ENCODE measurements at places on chromosomes 2 and 18.

- DNase-seq = peak; percentile 94
These were observed at the start of gene TIA1 for GRCh38 chr2:70248181-70248847. Gene TIA1, minus strand, starts transcription at chr2:70248628. Its CDS starts 198 bp downstream, at chr2:70248430.

- DNase-seq = no peak
These were observed 305.4 kb downstream of the LPIN1 start for GRCh38 chr2:12051831-12052230.

DNA sequence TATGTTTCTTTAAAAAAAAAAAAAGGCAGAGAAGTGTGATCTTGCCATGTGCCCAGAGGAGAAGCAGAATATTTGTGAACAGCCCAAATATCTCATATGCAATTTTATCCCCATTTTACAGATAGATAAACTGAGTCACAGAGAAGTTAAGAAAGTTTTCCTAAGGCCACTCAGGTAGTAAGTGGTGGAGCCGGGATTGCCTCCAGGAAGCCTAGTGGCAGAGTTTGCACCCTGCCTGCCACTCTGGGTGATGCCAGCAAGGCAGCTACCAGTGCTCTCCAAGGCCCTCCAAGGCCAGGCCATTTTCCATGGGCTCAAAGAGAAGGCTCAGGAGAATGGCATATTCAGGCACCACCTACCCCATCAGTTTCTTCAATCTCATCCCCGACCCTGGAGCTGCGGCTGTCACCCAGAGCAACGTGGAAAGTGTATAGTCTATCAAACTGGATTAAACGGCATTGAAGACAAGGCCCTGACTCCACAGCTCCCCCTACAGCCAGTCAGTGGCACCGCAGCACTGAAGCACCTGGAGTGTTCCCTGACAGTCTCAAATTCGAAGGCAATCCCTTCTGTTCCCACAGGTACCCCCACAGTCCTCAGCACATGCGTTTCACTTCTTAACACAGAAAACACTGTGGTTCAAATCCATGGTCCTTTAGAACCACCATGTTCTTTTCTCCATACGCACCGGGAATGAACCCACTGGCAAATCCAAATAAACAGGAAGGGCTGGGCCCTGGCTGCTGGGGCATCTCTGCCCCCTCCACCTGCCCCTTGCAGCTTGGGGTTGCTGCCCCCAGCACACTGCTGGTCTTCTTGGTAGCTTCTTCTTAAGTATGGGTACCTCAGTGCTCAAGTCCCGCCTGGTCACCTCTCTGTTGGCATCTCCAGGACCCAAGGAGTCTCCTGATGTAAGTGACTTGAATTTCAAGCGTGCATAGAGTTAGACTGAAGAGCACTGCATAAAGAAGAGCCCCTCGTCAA lies 175.3 kb downstream of the INHBB start:
- DNase-seq = no peak

- DNase-seq = no peak
These were observed 199.8 kb downstream of the EPHA4 start for GRCh38 chr2:221372159-221372884.

- DNase-seq = peak; percentile 39
These were observed 189.5 kb downstream of the TFCP2L1 start for GRCh38 chr2:121095257-121096080.

DNA sequence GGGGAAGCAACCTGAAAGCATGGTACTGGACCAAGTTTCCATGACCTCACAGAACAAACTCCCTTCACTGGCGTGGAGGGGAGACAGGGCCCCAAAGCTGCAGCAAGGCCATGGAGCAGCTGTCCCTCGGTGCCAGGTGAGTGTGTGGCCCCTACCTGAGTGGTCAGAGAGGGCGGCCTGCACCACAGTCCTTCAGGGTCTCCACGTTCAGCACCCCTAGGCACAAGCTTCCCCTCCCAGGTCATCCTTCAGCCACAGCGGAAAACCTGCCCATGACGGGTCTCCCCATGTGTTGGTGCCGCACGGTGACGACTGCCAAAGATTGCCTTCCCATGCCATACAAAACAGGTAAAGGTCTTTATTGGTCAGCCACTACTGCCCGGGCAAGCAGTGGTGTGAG lies 201.6 kb downstream of the MGAT5 start:
- no peak for DNase-seq

DNA sequence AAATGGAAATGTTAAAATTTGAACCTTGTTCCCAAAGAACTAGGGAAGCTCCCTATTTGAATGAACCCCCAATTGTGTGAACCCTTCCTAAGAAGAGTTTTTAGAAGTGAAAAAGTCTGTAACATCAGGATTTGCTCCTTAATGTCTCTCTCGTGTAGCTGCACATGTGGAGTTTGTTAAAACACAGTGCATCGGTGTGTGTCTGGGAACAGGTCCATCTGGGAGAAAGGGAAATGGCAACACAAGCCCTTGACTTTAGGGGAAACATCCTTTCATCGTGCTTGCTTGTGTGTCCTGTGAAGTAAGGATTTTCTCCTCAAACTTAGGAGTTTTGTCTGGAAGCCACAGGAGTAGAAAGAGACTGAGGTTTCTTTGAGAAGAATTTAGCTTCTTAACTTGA lies 203.9 kb downstream of the PRKCE start:
- no peak for DNase-seq

DNA sequence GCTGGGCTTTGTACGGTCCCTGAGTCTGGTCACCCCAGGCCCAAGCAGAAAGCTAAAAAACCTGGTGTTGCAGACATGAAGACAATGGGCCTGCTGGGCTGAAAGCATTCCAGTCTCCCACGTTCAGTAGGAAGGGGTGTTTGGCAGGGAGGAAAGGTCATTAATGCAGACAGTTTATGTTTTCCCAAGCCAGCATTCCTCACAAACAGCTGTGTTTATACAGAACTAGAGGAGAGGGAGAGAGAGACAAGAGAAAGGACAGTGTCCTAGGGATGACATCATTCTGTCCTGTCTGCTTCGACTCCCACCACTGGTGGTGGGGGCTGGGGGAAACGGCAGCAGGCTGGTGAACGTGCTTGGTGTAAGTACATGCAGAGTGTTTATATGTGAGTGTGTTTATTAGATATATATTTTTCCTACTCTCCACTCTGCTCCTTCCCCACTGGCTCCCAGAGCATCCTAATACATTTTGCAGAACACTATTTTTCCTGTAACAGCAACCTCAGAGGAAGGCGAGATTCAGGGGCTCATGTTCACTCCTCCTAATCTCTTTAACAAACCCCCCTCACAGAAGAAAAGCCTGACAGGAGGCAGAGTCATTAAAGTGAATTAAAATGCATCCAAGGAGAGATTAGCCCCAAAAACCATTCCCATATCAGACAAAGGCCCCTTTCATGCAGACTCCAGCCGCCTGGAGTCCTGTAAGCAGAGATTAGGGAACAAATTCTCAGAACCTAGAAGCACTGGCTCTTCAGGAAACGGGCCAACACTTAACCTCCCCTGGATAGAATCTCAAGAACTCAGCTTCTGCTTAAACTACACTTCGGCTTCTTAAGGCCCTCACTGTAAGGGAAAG lies 380.4 kb downstream of the TNS1 start:
- no peak for DNase-seq

DNA sequence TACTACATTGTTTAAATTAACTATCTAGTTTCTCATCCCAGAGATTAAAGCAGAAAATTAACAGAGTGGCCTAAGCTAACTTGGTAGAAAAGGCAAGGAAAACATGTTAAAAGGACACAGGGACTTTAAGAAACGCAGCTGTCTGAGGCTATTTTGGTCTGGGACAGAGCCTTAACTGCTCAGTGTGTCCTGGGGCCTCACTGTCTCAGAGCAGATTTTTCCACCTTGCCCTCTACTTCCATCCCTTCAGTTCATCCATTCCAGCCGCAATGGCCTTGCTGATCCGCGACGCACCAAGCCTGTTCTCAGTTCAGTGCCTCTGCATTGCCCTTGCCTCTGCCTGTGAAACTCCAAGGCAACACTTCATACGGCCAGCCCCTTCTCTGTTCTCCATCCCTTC lies 114.9 kb upstream of the OSR1 start:
- no peak for DNase-seq

- DNase-seq = no peak
These were observed 89.5 kb downstream of the CERS6 start for GRCh38 chr2:168545439-168546082.

DNA sequence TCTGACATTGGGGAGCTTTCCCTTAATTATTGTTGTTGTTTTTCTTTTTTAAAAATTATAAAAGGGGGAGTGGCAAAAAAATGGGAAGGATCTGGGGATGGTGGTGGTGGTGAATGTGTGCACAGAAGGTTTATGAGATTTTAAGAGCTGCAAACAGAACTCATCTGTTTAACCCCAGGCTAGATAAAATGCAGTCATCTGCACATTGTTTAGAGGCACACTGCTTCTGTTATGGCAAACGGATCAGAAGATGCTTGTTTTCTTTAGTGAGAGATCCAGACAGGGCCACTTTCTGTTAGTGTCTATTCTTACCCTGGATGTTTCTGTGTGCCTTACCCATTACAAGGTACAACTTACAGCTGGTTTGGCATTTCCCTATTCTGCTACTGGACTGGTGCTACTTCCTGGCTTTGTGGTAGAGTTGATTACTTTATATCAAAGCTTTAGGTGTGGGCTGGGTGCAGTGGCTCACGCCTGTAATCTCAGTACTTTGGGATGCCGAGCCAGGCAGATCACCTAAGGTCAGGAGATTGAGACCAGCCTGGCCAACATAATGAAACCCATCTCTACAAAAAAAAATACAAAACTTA lies 68.2 kb upstream of the NRP2 start:
- DNase-seq = no peak

DNA sequence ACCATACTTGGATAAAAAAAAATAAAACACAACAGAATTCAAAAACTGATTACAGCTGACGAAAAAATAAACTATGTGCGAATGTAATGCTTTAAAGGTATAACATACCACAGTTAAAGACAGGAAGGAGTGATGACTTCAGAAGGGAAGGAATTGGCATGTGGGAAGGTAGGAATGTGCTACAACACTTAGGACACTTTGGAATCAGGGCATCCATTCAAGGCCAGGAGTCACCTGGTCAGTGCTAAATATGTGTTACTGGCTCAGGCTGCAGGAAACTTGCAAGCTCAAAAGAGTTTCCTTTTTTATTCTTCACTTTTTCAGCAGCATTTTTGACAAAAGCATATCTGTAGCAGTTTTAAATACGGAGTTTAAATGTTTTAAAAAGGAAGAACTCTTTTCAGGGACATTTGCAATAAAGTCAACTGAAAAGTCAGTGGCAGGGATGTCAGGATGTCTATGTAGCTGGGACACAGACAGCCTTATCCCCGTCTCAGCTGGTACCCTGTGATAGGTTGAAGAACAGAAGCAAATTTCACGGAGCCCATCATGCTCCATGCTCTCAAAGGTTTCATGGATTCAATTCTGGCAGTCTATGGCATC lies 138.0 kb upstream of the KLHL14 start:
- DNase-seq = no peak

GRCh38 chr18:5693699-5694294 lies 150.0 kb upstream of the EPB41L3 start:
- DNase-seq = no peak

GRCh38 chr2:229376866-229377265 lies 105.8 kb upstream of the PID1 start:
- no peak for DNase-seq

GRCh38 chr2:202848813-202849212 lies 22.8 kb downstream of the ICA1L start:
- no peak for DNase-seq

GRCh38 chr18:35289293-35289692 lies 736 bp downstream of the ZSCAN30 start:
- no peak for DNase-seq

DNA sequence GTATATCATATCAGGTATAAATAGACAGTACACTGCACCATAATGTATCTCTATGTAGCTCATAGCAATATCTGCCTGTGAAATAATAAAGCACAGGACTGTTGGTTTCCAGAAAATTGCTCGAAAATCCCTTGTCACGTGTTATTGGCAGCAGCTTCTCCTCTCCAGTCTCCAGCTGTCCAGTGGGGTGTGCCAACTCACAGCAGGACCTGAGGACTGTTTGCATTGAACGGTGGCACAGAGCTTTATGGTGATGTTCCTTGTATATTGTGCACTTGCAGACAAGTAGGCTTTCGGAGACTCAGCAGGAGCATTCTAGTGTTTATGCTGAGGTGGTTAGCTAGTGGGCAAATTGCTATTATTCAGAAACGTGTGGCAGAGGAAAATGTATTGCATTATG lies 182.2 kb upstream of the ATP5MC3 start:
- no peak for DNase-seq

- DNase-seq = no peak
These were observed 271.0 kb downstream of the TGIF1 start for GRCh38 chr18:3720818-3721545.

GRCh38 chr2:57981083-57981768 lies 65.4 kb upstream of the VRK2 start:
- DNase-seq = no peak

- no peak for DNase-seq
These were observed 136.3 kb upstream of the GATA6 start for GRCh38 chr18:22033085-22033484.

GRCh38 chr2:141508086-141508752 lies 622.6 kb downstream of the LRP1B start:
- no peak for DNase-seq

- no peak for DNase-seq
These were observed 1669.3 kb downstream of the SUCLG1 start for GRCh38 chr2:82789851-82790205.

GRCh38 chr2:186032102-186032738 lies 293.6 kb downstream of the FSIP2 start:
- no peak for DNase-seq

DNA sequence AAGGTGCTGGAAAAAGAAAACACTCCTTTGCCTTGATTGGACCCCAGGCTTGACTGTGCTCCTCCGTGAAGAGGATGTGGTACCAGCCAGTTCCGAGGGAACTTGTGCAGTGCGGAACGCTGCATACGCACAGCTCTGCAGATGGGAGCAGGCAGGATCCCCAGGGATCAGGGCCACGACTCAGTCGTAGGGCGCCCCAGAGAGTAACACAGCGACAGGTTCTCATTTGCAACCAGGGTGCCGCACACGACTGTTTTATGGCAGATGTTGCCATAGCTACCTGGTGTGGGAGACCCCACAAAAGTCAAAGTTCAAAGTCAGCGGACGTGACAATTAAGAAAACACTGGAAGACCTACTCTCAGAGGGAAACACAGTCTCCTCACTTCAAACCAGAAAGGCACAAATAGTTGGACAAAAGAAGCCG lies 779 bp downstream of the MALL start:
- no peak for DNase-seq

- DNase-seq = no peak
These were observed 23.7 kb downstream of the RNF125 start for GRCh38 chr18:32042337-32042736.

GRCh38 chr2:88626171-88627054 lies 851 bp downstream of the EIF2AK3 start:
- no peak for DNase-seq

GRCh38 chr2:16727256-16727655 lies 61.6 kb upstream of the CYRIA start:
- DNase-seq = no peak

- no peak for DNase-seq
These were observed 868 bp upstream of the PKDCC start for GRCh38 chr2:42046819-42047487.

GRCh38 chr2:146131785-146132184 lies 1611.9 kb upstream of the ZEB2 start:
- DNase-seq = no peak

GRCh38 chr2:166373105-166373504 lies 2.6 kb downstream of the SCN9A start:
- no peak for DNase-seq

GRCh38 chr2:198483051-198483450 lies 678.7 kb downstream of the PLCL1 start:
- DNase-seq = no peak

- DNase-seq = no peak
These were observed 14.2 kb upstream of the CLASP1 start for GRCh38 chr2:121663434-121663833.

- no peak for DNase-seq
These were observed 16.5 kb upstream of the ALPK2 start for GRCh38 chr18:58645398-58645797.
